Stimulated activated CD8-positive, alpha-beta memory T cell treated with anti-CD3 and anti-CD28 coated beads, Interleukin-2, amount 100 ng/mL, for 1 hour (primary cell): ENCODE measurements at places on chromosomes 2 and 18.

GRCh38 chr18:56176751-56177150, 461.6 kb downstream of the TXNL1 start:
- DNase-seq, result no peak

GRCh38 chr2:106831816-106832569, 54.0 kb downstream of the ST6GAL2 start:
- no peak for DNase-seq

DNA sequence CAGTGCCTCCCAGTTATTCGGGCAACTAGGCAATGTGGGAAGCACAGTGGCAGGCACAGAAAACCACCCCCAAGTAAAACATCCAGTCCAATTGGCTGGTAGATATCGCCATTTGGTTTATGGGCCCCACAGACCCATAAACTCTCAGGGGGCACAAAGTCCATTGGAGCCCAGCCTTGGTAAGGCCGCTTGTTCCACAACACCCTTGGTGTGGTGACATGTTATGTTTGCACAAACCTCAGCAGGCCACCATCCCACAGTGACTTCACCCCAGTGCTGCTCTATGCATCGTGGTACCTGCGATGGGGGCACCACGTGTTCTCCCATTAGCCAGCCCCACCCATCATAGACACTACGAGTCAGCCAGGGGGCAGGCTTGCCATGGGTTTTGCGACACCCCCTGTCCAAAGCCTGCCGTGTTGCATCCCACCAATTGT, 18.5 kb downstream of the PHOSPHO2 start:
- no peak for DNase-seq

DNA sequence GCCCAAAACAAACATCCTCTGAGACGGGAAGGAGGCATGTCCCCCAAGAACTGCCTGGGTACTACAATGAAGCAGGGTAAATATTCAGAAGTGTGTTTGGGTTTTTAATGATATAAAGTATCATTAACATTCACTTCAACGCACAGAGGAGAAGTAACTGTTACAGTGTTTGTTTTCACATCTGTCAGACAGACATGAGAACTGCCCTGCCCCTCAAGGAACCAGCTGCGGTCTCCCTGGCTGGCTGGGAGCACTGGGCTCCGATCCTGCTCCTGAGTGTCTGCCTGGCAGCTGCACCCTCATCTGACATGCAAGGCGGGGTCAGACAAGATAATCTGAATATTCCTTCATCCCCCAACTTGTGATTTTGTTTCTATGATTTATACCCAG, 75.6 kb downstream of the MBP start:
- no peak for DNase-seq

GRCh38 chr2:68865108-68865507, 6.1 kb downstream of the BMP10 start:
- DNase-seq, result no peak

DNA sequence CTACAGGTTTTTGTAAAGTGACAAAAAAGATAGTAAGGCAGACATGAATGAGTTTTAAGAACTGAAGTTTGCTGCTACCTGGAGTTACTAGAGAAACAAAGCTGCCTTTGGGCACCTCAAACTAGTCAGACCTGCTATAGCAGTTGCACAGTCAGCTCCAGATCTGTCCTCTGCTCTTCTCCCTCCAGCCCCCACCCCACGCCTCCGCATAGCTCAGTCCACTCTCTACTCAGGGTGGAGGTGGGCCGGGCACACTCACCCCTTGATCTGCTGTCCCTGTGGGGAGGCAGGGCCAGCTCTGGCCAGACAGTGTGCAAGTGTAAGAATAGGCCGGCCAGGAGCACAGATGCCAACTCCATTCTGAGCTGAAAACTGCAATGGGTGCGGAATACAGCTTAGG, 4.1 kb downstream of the SERTAD2 start:
- DNase-seq, result no peak

DNA sequence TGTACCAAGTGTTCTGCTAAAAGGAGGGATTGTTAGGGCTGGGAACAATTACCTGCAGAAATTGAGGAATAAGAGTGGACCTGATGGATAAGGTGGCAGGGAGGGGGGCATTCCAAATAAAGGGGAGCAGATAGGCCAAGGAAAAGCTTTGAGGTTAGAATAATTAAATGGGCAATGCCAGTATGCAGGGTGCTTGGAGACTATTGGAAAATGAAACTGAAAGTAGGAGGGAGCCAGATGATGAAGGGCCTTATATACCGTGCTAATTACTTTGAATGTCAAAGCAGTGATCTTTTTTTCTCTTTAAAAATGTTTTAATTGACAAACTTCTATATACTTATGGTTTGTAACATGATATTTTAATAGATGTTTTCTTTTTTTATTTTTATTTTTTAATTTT, 42.9 kb downstream of the MMADHC start:
- no peak for DNase-seq

DNA sequence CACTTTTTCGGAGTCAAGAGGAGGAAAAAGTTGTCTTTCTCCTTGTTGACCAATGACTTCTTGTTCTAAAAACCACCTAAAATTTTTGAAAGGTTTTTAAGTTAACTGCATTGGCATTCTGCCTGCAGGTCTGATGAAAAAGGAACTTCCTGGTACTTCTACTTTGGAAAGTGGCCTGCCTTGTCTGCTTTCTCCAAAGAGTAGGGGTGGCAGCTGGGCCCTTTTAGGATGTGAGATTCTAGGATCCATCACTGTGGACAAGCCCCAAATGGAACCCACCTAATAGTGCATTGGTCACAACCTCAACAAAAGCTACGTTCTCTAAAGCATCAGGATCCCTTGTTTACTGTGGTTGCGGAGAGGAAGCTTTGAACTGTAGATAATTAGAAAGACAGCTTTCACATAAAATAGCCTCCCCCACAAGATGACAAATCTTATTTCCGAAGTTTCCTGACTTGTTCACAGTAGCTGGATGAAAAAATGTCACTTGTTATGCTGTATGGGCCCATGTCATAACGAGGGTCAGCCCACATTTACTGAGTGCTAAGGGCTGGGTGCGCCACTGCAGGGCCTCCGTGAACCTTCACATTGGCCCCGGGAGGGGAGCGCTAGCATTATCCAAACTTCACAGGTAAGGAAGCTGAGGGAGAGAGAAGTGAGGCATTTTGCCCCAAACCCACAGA, 17.4 kb downstream of the ASPRV1 start:
- no peak for DNase-seq
